ENCODE measurements at places on chromosomes 12 and 14.

- DNase-seq = no peak
Measured at GRCh38 chr14:90652626-90653025, 163.6 kb downstream of the TTC7B start.

DNA sequence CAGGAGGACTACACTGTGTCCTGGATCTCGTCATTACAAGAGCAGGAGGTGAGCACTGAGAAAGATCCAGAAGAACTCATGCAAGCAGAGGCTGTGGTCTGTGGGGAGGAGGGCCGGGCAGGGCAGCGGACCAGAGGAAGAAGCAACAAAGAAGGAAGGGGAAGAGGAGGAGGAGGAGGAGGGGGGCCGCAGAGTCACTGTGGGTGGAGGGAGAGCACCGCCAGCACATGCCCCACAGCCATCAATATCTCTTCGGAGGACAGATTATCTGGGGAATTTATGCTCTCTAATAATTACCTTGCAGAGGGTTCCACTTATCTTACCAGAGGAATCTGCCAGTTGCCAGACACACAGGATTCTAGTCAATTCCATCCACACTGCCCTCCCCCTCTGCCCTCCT is 105.6 kb downstream of the DPF3 start:
- no peak for DNase-seq

- DNase-seq = no peak
Measured at GRCh38 chr14:25837551-25837965, 760.3 kb downstream of the NOVA1 start.

DNA sequence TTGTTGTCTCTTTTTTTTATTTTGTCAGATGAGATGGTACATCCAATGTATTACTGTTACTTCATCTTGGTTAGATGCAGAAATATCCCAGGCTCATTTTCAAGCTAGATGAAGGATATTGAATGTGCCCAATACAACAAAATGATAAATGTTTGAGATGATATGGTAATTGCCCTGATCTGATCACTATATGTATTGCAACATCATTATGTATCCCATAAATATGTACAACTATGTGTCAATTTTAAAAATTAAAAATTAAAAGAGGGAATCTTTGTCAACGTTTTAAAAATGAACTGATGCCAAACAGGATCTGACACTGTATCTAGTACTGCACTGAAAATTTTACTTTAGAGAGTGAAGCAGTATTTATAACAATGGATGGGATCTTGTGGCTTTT is 78.5 kb downstream of the PPM1H start:
- no peak for DNase-seq

DNA sequence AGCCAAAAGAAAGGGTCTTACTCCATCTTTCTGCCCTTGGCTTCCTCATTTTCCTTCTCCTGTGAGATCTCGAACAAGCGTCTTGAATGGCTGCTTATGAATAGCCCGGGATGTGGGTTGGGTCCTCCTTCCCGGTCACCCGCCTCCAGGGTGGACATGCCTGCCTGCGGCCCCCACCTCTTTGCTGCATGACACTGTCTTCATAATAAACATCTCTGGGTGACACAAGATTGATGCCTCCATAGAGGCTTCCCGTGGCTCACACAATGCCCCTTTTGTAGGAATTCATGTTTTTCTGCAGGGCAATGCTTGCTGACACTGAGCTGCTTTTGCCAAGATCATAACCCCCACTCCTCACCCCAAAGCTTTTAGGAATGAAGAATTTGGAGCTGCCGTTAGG is 125.9 kb downstream of the ZNF664 start:
- DNase-seq = no peak

Data from AG08396 (cell line).